ENCODE measurements at places on chromosomes 2 and 18.

- DNase-seq: no peak
Measured at GRCh38 chr2:234061624-234062257, 11.2 kb downstream of the SPP2 start.

DNA sequence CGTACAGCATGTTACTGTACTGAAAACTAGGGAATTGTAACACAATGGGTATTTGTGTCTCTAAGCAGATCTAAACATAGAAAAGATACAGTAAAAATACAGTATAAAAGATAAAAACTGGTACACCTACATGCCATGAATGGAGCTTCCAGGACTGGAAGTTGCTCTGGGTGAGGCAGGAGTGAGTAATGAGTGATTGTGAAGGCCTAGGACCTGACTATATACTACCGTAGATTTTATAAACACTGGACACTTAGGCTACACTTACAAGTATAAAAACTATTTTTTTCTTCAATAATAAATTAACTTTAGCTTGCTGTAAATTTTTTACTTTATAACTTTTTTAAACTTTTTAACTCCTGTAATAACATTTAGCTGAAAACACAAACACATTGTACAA, 324.4 kb upstream of the TNP1 start:
- DNase-seq: no peak

GRCh38 chr18:36501100-36501499, 203.6 kb downstream of the FHOD3 start:
- DNase-seq: no peak

- DNase-seq: no peak
Measured at GRCh38 chr2:39514825-39515224, 77.7 kb upstream of the MAP4K3 start.

GRCh38 chr2:9757501-9758264, 85.6 kb upstream of the TAF1B start:
- no peak for DNase-seq

- no peak for DNase-seq
Measured at GRCh38 chr18:21056545-21056944, 55.1 kb downstream of the ROCK1 start.

DNA sequence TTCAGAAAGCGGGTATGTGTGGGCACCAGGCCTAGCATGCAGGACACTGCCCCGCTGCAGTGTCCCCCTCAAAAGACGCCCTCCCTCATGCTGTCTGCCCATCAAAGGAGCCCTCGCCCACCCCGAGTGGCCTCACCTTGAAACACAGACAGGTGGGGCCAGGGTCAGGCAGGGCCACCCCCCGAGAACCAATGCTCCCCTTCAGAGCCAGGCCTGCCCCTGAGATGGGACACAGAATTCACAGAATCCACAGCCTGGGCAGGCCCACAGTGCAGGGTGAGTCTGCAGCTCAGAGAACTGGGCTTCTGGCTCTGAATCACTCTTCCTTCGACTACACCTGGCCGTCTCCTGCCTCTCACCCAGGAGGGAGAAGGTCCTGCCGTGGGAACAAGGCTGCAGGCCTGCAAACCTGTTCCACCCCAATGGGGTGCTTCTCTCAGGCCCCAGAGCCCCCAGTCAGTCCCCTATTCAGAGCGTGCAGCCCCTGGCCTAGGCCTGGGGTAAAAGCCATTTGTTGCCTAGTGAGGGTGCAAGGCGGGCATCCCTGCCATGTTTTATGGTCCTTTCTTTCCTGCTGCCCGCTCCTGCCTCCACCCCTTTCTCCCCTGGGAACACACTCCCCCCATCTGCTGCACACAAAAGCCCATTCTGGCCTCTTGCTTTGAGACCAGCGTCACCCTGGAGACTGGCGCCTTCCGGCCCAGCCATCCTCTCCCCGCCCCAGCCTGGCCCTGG, 11.3 kb upstream of the ARHGEF4 start:
- DNase-seq: no peak

- no peak for DNase-seq
Measured at GRCh38 chr2:108022628-108023027, 36.3 kb downstream of the SLC5A7 start.

GRCh38 chr2:102872388-102872787, 110.6 kb downstream of the TMEM182 start:
- no peak for DNase-seq

DNA sequence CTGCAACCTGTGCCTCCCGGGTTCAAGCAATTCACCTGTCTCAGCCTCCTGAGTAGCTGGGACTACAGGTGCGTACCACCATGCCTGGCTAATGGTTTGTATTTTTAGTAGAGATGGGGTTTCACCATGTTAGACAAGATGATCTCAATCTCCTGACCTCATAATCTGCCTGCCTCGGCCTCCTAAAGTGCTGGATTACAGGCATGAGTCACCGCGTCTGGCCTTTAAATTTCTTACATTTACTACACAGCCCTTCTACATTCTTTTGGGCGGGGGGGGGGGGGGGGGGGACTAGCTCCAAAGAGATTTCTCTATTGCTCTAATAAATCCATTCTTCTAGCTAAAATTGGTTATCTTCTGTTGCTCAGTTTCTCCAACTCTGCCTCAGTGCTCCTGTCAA, 964.9 kb upstream of the ACVR2A start:
- DNase-seq: no peak

GRCh38 chr2:70041663-70042062, 45.6 kb upstream of the PCBP1 start:
- DNase-seq: no peak

- DNase-seq: no peak
Measured at GRCh38 chr2:197801033-197801432, 3.4 kb upstream of the PLCL1 start.

GRCh38 chr2:135985826-135986393, 484 bp upstream of the DARS1 start:
- peak; percentile 65 for DNase-seq

- peak; percentile 57 for DNase-seq
Measured at GRCh38 chr2:54558188-54559005, 102.3 kb downstream of the SPTBN1 start.

- DNase-seq: no peak
Measured at GRCh38 chr2:83388804-83389203, 1070.3 kb downstream of the SUCLG1 start.

GRCh38 chr2:236169741-236170589, 1.8 kb upstream of the GBX2 start:
- DNase-seq: no peak

- no peak for DNase-seq
Measured at GRCh38 chr2:134300585-134300984, 46.7 kb downstream of the MGAT5 start.

- DNase-seq: no peak
Measured at GRCh38 chr2:164984428-164984827, 29.1 kb upstream of the SLC38A11 start.

DNA sequence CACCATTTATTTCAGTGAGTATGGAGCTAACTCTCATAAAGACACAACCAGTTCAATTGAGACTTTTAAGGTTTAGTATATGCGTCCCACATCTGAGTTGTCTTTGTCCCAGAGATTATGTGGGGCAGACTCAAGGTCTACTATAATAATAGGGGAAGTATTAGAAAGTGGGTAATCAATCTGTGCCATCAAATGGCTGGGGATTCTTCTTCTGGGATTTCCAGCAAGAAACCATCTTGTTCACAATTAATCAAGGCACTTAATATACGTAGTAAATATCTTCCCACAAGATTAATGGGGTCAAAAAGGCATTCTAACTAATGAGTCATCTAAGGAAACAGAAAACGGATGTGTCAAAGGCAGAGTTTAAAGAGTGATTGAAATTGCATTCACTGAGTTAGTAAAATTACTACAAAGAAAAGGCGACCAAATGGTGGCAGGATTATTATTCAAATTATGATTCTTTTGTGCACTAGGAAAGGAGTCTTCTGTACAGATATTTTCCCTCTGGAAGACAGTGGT, 179.8 kb upstream of the REG3G start:
- no peak for DNase-seq

- DNase-seq: no peak
Measured at GRCh38 chr2:100986157-100986556, 15.9 kb upstream of the RPL31 start.

- no peak for DNase-seq
Measured at GRCh38 chr18:63106727-63107126, 212.8 kb downstream of the BCL2 start.

DNA sequence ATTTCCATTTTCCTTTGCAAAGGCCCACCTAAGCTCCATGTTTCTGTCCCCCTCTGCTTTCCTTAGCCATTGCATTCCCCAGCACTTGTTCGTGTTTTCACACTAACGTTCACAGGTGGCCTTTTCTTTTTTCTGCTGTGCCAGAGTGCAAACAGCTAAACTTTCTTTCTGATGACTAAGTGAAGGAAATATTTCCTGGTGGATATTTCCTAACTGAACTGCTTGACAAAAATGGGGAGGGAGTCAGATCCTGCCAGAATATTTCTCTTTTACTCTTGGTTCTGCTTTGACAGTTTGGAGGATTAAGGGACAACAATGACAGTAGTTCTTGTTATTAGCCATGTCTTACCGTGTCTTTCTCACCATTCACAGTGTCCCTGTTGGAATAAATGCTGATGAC, 344.0 kb downstream of the ARHGAP15 start:
- DNase-seq: no peak

GRCh38 chr2:134231301-134231964, 22.4 kb upstream of the MGAT5 start:
- no peak for DNase-seq

DNA sequence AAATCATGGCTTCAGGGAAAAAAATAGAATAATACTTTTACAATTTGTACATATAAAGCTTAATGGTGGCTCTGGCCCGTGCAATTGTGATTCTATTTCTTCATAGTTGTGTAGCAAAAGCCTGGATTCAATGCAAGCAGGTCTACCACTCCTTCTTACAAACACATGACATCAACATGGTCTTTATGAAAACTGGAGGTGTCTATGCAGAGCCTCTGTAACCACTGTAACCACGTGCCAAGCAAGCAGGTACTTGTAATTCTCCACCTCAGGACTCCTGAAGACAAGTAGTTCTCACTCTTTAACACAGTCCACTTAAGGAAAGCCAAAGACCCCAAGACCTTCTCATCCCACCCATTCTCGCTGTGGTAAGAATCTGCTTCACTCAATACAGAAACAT, 62.6 kb downstream of the METTL4 start:
- no peak for DNase-seq

GRCh38 chr2:17958466-17959092, 80.1 kb downstream of the KCNS3 start:
- DNase-seq: no peak

- DNase-seq: no peak
Measured at GRCh38 chr2:104572834-104573233, 281.1 kb upstream of the POU3F3 start.

- no peak for DNase-seq
Measured at GRCh38 chr2:10258326-10258725, 44.4 kb upstream of the HPCAL1 start.

DNA sequence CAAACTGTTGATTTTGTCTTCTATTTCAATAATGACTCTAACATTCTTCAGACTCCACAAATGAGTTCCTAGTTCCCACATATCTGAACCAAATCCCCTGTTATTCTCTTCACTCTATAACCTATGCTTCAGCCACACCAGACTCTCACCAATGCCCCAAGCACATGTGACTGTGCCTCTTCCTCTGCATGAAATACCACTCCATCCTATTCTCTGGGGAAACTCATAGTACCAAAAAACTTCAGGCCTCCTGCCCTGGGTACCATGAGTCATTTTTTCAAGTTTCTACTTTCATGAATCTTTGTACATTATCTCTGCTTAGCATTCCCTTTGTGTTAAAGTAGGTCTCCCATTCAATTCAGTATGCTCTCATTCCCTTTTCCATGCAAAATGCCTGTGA, 353.2 kb downstream of the ZEB2 start:
- DNase-seq: no peak

DNA sequence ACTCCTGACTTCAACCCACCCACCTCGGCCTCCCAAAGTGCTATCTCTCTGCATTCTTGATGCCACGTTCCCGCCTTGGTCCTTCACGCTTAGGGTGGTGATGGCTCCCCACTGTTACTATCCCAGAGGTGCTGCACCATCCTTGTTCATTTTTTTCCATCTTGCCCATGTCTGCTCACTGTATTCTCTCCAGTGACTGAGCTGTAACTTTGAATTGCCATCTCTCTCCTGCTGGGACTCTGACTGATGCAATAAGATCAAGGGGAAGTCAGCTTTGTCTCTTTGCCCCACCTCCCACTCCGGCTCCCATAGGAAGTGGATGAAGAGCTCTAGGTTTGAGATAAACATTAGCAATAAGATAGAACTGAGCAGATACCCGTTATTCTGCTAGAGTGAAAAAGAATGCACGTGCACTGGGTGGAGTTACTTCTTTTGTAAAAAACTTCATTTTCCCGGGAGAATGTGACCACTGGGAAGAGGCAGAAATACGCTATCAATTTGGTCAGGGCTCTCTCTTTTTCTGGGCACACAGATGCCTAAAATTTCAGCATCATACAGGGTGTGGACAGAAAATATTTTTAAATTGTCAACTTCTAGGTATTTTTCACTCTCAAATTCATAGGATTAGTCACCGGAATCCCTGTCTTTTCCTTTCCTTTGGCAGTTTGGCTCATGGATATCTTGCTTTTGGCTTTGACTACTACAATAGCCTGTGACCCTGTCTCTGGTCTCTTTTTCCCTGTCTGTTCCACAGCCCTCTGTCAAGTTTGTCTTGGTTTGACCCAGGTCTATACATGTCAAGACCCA, 105.4 kb downstream of the POLR1A start:
- no peak for DNase-seq

- no peak for DNase-seq
Measured at GRCh38 chr2:185658750-185659149, 79.9 kb upstream of the FSIP2 start.
